ENCODE measurements at places on chromosomes 5 and 9. TPM values are rescaled to one million over a fixed set of nuclear protein-coding genes. Genes with fewer than 3 reads are reported as not detected.
A peak's percentile ranks its signal among the peaks of the same experiment; 100 is the strongest.

The FBN2 gene
- 389 TPM for total RNA-seq

The PCDHA7 gene
- not detected for total RNA-seq

- peak; percentile 18 for DNase-seq
These were observed 5.0 kb upstream of the EBF1 start for GRCh38 chr5:159104759-159105144.

DNA sequence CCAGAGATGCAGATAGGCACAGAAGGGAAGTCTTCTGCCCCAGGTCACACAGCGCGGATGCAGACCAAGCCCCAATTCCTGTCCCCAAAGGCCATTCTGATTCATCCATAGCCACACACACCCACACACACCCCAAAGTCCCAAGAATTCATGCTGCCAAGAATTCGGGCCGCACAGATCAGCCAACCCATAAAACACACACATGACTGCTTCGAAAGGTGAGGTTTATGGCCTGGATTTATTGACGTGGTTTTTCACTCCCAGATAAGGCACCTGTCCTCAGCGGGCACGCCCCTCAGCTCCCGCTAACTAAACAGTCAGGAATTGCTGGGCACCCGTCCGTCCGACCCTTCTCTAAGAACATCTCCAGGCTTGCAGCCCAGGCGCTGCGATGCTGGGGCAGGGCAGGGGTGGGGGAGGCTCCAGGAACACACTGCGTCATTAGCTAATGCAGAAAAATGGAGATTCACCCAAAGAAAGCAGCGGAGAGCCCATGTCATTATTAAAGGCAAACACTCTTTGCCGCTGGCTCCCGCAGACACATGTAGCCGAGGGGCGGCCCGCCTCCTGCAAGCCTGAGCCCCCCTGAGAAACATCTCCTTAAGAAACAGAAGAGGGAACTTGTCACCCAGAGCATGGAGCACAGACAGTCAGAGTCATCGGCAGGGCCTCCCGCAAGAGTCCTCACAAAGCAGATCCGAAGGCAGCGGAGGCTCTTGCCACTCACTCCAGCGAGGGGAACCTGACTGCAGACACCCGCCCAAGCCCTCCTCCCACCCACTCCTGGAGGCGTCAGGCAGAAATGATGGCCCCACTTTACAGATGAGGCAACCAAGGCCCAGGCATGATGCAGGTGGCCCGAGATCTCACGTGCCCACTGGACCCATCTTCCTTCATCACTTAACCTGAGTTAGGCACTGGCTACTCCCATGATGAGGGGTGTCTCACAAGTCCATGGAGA, 19.9 kb downstream of the VAV2 start:
- peak; percentile 56 for DNase-seq

GRCh38 chr5:120037451-120037850, 408.1 kb downstream of the FAM170A start:
- no peak for DNase-seq

- DNase-seq = no peak
These were observed 441.6 kb upstream of the DMAC1 start for GRCh38 chr9:8241201-8241600.

All from uterus (tissue), 4 donors.